ENCODE measurements at places on chromosomes 3 and 15. TPM values are rescaled to one million over a fixed set of nuclear protein-coding genes. Genes with fewer than 3 reads are reported as not detected.

The CGNL1 gene
- polyA plus RNA-seq: 0.03 TPM

DNA sequence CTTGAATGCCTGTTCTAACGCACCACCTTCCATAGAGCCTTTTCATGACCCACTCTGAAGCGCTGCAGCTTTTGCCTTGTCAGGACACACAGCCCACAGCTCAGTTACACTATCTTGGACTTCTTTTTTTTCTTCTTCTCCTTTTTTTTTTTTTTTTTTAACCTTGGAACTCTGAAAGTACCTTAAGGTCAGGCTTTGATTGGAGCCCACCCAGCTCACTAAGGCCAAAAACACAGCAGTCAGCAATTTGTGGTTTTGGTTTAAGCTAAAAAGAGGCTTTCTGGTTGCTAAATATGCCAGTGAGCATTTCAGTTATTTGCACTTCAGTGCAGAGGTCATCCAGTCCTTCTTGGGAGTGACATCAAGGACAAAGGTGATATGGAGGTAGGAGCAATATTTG is 1.7 kb downstream of the SLC25A20 start:
- H3K27me3 ChIP-seq: no peaks in the 10 kb centered on the region
- H3K4me3 ChIP-seq: no peak overlapping the region
- peaks cover 20% of the 10 kb centered on the region for H3K4me1 ChIP-seq
- no peak for DNase-seq

DNA sequence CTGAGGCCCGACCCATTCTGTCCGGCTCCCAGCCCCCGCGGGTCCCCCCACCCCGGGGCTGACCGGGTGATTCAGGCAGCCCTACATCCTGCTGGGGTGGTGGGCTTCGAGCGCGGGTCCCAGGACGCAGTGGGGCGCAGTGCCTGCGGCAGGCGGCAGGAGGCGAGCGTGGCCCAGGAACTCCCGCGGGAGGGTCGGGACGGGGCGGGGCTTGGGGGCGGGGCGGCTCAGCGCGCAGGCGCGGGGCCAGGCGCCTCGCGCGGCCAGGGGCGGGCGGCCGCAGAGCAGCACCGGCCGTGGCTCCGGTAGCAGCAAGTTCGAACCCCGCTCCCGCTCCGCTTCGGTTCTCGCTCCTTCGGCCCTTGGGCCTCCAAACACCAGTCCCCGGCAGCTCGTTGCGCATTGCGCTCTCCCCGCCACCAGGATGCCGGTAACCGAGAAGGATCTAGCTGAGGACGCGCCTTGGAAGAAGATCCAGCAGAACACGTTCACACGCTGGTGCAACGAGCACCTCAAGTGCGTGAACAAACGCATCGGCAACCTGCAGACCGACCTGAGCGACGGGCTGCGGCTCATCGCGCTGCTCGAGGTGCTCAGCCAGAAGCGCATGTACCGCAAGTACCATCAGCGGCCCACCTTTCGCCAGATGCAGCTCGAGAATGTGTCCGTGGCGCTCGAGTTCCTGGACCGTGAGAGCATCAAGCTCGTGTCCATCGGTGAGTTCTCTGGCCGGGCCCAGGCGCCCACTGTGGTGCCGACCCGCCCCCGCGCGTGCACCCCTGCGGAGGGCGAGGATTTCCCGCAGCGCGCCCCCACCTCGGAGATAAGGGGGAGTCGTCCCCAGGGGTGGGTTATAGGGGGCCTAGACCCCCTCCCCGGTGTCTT is at the start of gene FLNB:
Gene FLNB, plus strand, starts transcription at position 282 of the 885 bp plus-strand sequence. Its CDS starts 143 bp downstream, at position 425.
- no peaks in the 10 kb centered on the region for H3K27me3 ChIP-seq
- peak; percentile 86 for DNase-seq
- peak within 1 kb of the TSS; percentile 60 for H3K27ac ChIP-seq
- H3K4me1 ChIP-seq: peaks cover 14% of the 10 kb centered on the region
- H3K36me3 ChIP-seq: no peaks in the 10 kb centered on the region

DNA sequence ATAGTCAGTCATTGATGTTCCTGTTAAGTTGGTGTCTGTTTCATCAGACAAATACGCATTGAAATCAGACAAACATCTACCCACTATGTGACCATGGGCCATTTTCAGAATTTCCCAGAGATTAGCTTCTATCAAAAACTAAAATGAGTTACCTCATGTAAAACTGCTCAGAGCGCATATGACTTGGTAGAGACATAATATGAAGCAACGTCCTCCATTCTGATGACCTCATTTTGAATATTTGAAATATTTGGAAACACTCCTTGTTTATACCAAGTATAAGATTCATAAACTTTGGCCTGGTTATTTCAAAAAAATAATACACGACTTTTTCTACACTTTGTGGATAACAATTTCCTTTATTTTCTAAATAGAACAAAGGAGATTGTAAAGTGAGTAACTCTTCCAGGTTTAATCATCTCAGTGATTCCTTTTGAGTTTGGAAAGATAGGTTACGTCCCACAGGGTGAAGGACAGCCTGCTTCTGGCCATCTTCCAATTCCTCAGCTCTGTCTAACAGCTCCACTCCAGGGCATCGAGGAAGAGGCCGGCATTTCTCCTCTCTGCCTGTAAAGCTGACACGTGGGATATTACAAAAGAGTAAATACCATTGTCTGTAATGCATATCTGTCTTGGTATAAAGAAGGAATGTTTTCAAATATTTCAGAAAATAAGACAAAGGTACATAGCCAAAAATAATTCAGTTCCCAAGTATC is 122.6 kb downstream of the CADM2 start:
- no peaks in the 10 kb centered on the region for H3K4me1 ChIP-seq
- no peak overlapping the region for H3K4me3 ChIP-seq
- no peaks in the 10 kb centered on the region for H3K36me3 ChIP-seq
- H3K27ac ChIP-seq: no peak overlapping the region

GRCh38 chr3:62911526-62911925 is 36.3 kb upstream of the CADPS start:
- H3K27me3 ChIP-seq: no peaks in the 10 kb centered on the region
- no peaks in the 10 kb centered on the region for H3K4me1 ChIP-seq
- H3K4me3 ChIP-seq: no peak overlapping the region
- no peak for DNase-seq
- no peak overlapping the region for H3K27ac ChIP-seq

The SCG5 gene
- 0.18 TPM for polyA plus RNA-seq

- no peaks in the 10 kb centered on the region for H3K36me3 ChIP-seq
- no peak for DNase-seq
- no peaks in the 10 kb centered on the region for H3K4me1 ChIP-seq
- H3K27ac ChIP-seq: no peak overlapping the region
- no peak overlapping the region for H3K4me3 ChIP-seq
- H3K27me3 ChIP-seq: no peaks in the 10 kb centered on the region
Measured at GRCh38 chr3:38548154-38548931, 52.2 kb downstream of the EXOG start.

The ECE2 gene
- not detected for polyA plus RNA-seq

- H3K4me3 ChIP-seq: no peak overlapping the region
- H3K27me3 ChIP-seq: no peaks in the 10 kb centered on the region
- no peak for DNase-seq
Measured at GRCh38 chr3:18047052-18047451, 304.6 kb upstream of the TBC1D5 start.

The SERPINI2 gene
- not detected for polyA plus RNA-seq

DNA sequence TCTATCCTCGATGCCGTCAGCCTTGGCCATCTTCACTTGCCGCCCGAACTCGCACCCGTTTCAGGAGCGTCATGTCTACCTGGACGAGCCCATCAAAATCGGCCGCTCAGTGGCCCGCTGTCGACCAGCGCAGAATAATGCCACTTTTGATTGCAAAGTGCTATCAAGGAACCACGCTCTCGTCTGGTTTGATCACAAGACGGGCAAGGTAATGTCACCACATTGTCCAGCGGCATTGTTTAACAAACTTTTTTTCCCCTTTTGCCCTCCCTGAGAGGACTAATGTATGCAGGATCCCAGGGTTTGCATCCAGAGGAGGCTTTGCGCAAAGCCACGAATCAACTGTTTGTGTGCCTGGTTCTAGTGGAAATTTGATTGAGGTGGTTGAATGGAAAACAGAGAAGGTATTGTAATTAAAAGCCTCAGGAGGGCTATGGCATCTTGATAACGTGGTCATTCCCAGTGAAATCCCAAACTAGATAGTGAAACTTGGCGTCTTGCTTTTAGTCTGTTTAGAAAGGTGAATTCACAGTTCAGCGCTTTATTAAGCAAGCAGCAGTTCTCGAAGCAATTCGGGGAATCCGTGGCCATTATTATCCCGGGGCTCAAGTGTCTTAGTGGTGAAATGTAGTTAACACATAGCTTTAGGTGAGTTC is 1.7 kb downstream of the SLMAP start:
- no peaks in the 10 kb centered on the region for H3K36me3 ChIP-seq
- H3K4me1 ChIP-seq: peaks cover 26% of the 10 kb centered on the region
- no peak overlapping the region for H3K27ac ChIP-seq
- no peak overlapping the region for H3K4me3 ChIP-seq
- peak; percentile 9 for DNase-seq
- no peaks in the 10 kb centered on the region for H3K27me3 ChIP-seq

DNA sequence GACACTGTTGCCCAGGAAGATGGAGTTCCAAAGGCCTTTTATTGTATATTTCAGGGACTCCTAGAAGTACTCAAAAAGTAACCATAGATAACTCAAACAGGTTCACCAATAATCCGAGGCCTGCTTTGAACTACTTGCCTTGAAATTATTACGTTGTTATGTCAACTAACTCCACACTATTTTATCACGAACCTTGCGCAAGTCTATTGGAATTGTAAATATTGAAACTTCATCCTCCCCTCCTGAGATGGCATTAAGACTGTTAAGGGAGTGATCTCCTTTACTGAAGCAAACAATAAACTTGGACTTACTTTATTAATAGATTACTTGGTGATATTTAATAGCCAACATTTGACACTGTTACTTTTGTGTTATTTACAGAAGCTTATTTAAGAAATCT is 199.6 kb upstream of the GADL1 start:
- no peaks in the 10 kb centered on the region for H3K36me3 ChIP-seq
- no peak for DNase-seq
- H3K27me3 ChIP-seq: no peaks in the 10 kb centered on the region
- no peak overlapping the region for H3K27ac ChIP-seq
- peaks cover 6% of the 10 kb centered on the region for H3K4me1 ChIP-seq
- H3K4me3 ChIP-seq: no peak overlapping the region

The GP9 gene
- polyA plus RNA-seq: not detected

The SNTN gene
- polyA plus RNA-seq: not detected

DNA sequence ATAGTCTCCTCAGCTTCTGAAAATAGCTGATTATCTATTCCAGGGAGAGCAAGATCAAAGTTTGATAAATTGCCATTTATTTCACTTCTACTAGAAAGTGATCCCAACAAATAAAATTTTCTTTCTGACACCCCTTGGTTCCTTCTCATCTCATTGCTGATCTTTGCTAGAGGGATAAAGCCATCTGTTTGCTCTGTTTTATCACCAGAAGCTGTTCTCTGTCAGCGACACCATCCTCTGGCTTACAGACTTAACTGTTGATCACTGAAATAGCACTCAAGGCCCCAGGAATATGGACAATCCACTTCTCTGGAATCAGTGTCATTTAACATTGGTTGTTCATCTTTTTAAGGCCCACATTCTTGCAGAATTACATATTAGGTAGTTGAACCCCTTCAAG is 219.0 kb downstream of the LSAMP start:
- no peak overlapping the region for H3K4me3 ChIP-seq
- H3K4me1 ChIP-seq: no peaks in the 10 kb centered on the region
- no peaks in the 10 kb centered on the region for H3K36me3 ChIP-seq
- no peak overlapping the region for H3K27ac ChIP-seq
- no peaks in the 10 kb centered on the region for H3K27me3 ChIP-seq
- no peak for DNase-seq

The RFT1 gene
- polyA plus RNA-seq: 9.9 TPM

DNA sequence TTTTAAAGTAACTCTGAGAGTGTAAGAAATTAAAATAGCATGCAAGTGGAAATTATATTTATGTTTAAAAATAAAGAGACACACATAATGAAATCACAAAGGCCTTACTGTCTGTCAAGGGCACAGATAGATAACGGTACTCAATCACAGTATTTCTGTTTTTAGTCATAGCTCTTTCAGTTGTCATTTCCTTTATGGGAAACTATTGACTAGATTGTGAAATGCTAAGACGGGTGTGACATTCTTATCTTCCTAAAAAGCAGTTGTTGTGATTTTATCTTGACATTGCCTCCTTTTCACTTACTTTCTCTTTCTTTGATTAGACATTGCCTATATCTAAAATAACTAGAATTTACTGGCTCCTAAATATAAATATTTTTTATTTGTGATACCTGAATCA is 100.1 kb upstream of the PLSCR5 start:
- no peaks in the 10 kb centered on the region for H3K27me3 ChIP-seq
- H3K27ac ChIP-seq: no peak overlapping the region
- no peaks in the 10 kb centered on the region for H3K36me3 ChIP-seq
- H3K4me3 ChIP-seq: no peak overlapping the region
- DNase-seq: no peak

The ANKDD1A gene
- 2.7 TPM for polyA plus RNA-seq

The NTRK3 gene
- not detected for polyA plus RNA-seq

The MESP1 gene
- polyA plus RNA-seq: 0.25 TPM

The ROPN1 gene
- polyA plus RNA-seq: not detected

The GHRL gene
- 3.0 TPM for polyA plus RNA-seq

The SYNM gene
- 0.04 TPM for polyA plus RNA-seq

The GPR149 gene
- polyA plus RNA-seq: not detected

GRCh38 chr15:72992841-72993252 is 59.4 kb upstream of the NEO1 start:
- no peaks in the 10 kb centered on the region for H3K4me1 ChIP-seq
- H3K27ac ChIP-seq: no peak overlapping the region
- no peaks in the 10 kb centered on the region for H3K36me3 ChIP-seq
- no peak for DNase-seq
- H3K27me3 ChIP-seq: no peaks in the 10 kb centered on the region

- H3K4me3 ChIP-seq: no peak overlapping the region
- DNase-seq: peak; percentile 35
- H3K36me3 ChIP-seq: no peaks in the 10 kb centered on the region
Measured at GRCh38 chr3:42701371-42702065, 1.1 kb downstream of the HHATL start.

The SSUH2 gene
- not detected for polyA plus RNA-seq

GRCh38 chr3:89948008-89948407 is 840.6 kb downstream of the EPHA3 start:
- no peaks in the 10 kb centered on the region for H3K27me3 ChIP-seq
- no peak overlapping the region for H3K4me3 ChIP-seq
- H3K27ac ChIP-seq: no peak overlapping the region
- H3K4me1 ChIP-seq: no peaks in the 10 kb centered on the region
- DNase-seq: no peak

- no peak for DNase-seq
- no peak overlapping the region for H3K27ac ChIP-seq
- no peak overlapping the region for H3K4me3 ChIP-seq
Measured at GRCh38 chr3:98021830-98022560, 13.1 kb downstream of the GABRR3 start.

DNA sequence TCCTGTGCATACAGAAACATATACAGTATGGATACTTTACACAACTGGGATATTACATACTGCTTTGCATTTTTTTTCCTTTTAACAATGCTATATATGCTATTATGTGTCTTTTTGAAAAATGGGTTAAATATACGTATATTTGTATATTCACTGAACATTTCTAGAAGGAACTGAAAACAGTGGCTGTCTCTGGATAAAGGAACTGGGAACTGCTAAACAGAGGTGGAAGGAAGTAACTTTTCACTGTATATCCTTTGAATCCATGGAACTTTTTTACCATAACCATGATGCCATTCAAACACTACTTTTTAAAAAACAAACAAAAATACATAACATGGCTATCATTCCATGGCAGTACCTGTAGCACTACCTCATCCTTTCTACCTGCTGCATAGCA is 1.8 kb downstream of the MTFMT start:
- H3K27me3 ChIP-seq: peaks cover 2% of the 10 kb centered on the region
- no peak for DNase-seq
- no peak overlapping the region for H3K4me3 ChIP-seq
- H3K27ac ChIP-seq: no peak overlapping the region
- peaks cover 13% of the 10 kb centered on the region for H3K4me1 ChIP-seq

The ANKRD34C gene
- polyA plus RNA-seq: not detected

Data from B cell (primary cell).